ENCODE measurements at places on chromosomes 12 and 14.

- no peak for DNase-seq
These were observed 164.7 kb downstream of the SSPN start for GRCh38 chr12:26360062-26360461.

DNA sequence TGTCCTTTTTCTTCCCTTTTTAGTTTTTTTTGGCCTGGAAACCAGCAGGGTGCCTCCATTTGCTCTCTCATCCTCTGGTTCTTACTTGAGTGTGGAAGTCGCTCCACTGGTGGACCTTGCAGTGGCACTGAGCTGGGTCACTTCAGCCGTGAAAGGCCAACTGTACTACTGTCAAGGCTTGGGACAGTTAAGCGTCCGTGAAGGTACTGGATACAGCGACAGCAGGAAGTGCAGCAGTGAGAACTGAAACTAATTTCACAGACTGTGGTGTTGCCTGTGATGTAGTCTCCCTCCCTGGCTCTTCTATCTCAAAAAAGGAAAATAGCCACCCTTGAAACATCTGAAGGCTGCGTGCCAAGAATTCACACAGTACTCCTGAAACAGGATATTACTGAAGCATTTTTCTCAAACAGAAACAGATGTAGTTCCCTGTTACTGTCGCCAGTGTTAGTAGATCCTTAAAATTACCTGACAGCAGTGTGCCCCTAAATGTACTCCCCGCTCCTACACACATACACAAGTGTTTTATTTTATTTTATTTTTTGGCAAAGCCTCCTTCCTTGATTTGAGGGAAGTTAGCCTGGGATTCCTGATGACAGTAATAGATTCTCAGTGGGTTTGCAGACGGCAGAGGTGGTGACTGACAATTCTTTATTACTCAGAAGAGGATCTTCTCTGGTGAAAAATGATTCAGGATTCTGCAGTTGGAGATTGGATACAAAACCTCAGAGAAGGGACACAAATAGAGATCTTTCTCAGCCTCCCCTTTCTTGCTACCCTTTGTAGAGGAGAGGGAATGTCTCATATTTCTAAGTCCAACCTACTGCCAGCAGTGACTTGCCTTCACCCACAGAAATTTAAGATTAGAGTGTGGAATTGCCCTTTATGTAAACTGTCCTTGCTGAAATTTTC is 4.4 kb downstream of the SUSD6 start:
- no peak for DNase-seq

GRCh38 chr14:38107216-38107631 is 100.5 kb upstream of the SSTR1 start:
- DNase-seq = no peak

DNA sequence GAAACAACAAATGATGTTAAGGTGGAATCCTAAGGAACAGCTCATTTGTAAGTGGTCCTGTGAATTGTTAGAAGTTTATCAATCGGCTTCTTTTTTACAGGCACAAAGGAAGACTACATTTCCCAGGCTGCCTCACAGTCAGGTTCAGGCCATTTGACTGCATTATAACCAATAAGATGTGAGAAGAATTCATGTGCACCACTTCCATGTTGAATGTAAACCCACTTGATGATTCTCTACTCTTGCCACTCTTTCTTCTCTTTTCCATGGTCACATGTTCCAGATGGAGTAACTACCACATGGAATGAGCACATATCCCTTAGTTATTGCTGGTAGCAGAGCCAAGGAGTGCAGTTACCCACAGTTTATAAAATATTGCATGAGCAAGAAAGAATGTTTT is 67.1 kb upstream of the GZMB start:
- no peak for DNase-seq

DNA sequence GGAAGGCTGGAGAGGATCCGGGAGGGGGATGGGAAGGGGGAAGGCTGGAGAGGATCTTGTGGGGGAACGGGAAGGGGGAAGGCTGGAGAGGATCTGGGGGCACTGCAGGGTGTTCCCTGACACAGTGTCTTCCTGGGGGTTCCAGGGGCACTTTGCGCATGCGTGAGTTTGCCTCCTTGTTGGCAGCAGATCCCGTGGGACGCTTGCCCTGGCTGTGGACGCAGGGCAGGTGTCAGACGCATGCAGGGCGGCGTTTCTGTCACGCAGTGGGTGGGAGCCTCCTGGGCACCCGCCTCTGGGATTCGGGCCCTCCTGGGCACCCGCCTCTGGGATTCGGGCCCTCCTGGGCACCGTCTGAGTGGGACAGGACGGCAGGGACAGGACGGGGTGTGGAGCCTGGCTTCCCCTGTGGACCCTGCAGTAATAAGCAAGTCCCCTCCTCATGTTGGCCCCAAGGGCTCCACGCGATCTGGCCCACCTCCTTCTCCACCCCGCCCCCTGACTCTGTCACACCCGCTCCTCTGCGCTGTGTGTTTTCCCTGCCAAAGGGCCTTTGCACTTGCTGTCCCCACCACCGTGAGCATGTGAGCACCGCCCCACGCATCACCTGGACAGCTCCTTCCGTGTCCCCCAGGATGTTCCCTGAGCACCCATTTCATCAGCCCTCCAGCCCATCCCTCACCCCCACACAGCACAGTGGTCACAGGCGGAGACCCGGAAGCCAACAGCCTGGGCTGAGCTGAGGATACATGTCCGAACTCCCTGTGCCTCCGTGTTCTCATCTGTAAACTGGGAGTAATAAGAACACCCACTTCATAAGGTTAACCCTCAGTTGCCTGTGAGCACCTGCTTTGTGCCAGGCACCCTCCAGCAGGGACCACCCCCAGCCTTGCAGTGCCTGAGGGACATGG is 4.4 kb downstream of the MMP17 start:
- DNase-seq = no peak

DNA sequence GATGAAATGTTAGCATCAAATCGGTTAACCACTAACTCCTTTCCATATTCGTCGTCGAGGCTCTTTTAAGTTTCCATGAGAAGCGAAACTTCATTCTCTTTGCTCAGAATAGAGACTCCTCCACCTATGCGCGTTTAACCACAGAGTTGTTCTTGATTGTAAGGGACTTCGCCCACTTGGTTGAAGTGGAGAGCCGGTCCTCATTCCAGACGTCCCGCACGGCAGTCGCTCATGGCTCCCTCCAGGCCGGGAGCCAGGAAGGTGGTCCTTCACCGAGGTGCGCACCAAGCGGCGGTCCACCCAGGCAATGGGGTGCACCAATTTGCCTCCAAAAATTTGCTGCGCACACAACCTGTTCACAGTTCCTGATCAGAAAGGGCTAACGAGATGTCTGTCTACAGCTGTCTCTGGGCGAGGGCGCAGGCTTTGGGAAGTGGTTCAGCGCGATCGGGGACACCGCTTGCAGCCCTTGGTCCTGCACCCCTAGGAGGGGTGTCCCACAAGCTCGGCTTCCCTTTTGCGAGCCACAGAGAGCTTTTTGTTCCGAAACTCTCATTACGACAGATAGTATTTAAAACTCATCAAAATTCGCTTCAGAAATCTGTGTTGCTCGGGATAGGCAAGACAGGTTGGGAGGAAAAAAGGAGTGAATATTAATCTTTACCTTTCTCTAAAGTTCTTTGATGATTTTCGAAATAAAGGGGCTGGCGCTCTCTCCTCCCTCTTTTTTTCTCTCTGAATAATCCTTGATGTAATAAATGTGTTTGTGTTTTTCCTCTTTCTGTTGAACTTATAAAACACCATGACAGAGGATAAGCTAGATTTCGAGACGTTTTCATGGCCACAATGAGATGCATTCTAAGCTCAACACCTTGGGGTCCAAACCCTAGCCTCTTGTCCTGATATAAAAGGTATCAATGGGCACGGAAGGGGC is 6.4 kb upstream of the ALX1 start:
- no peak for DNase-seq

DNA sequence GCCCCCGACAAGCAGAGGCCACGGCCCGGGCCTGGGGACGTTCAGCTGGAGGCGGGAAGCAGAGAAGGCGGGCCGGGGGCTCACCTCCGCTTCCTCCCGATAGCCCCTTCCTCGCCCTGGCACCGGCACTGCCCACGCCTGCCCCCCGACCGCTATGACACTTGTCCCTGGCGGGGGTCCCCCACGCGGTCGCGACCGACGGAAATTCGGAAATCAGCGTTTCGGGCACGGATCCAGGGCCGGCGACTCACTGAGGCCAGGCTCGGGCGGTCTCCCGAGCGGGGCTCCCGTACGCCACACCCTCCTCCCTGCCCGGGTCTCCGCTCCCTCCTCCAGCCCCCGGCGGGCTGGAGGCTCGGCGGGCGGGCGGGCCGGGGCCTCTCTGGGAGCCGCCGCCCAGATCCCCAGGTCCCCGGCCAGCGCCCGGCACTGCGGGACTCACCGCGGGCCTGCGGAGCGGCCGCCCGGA is 581 bp downstream of the PITPNM2 start:
- no peak for DNase-seq

GRCh38 chr12:127292736-127293135 is 974.2 kb upstream of the TMEM132C start:
- no peak for DNase-seq

- DNase-seq = no peak
These were observed 753 bp upstream of the ATP5MC2 start for GRCh38 chr12:53676656-53677015.

DNA sequence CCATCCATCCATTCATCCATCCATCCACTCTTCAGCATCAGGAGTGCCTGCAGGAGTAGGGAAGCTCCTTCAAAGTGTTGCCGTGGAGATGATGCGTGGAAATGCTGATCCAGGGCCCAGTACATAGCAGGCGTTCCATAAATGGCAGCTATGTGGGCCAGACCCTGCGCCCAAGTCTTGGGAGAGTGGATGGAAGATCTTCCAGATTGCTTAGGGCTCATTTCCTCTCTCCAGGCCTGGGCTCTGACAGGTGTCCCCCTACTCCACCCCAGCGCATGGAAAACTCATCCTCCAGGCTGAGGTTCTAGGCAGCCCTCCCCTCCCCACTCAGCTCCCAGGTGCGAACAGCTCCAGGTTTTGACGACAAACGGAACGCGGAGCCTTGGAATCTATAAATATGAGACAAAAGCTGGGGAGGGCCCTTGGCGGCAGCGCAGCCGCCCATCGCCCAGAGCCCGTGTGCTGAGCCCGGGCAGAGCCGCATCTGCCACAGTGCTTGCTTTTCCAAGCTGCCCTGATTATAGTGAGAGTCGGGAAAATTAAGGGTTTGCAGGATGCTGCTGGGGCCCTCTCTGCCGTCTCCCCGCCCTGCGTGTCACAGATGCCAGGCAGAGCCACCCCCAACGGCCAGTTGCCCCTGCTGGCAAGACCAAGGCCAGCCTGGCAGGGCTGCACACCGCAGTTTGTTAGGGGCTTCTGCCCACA is 1.6 kb downstream of the BEGAIN start:
- DNase-seq = no peak

- DNase-seq = no peak
These were observed 209.9 kb upstream of the GARIN2 start for GRCh38 chr14:66979101-66979974.

DNA sequence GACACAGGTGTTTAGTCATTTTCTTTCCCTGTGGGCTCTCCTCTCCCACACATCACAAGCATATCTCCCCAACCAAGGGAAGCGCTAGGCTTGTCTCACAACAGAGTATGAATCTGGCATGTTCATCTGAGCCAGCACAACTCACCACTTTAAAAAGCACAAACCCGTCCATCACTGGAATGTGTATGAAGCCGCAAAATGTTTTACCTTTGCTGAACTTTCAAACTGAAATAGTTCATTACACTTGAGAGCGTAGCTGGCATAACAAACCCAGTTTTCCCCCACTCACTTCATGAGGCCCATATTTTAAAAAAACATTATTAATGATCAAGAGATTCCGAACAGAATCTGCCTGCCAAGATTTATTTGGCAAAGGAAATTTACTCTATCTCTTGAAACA is 15.8 kb downstream of the NID2 start:
- no peak for DNase-seq

DNA sequence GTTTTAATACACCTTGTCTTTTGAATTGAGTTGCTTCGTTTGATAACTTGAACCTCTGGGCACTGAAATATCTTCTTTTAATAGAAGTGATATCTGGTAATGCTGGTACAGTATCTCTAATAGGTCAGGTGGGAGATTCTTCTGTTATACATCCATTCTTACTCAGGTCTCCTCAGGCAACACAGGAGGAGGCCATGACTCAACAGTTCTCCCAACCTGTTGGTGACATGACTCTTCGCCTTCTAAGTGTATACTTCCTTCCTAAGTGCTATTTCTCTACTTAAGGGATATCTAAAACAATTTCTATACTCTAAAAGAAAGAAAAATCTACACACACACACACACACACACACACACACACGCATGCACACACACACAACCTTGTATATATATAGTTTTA is 509.1 kb downstream of the PCNX1 start:
- DNase-seq = no peak

- DNase-seq = no peak
These were observed 32.9 kb upstream of the SPTLC2 start for GRCh38 chr14:77649326-77649725.

- DNase-seq = no peak
These were observed 204.4 kb downstream of the TMX1 start for GRCh38 chr14:51444353-51445000.

DNA sequence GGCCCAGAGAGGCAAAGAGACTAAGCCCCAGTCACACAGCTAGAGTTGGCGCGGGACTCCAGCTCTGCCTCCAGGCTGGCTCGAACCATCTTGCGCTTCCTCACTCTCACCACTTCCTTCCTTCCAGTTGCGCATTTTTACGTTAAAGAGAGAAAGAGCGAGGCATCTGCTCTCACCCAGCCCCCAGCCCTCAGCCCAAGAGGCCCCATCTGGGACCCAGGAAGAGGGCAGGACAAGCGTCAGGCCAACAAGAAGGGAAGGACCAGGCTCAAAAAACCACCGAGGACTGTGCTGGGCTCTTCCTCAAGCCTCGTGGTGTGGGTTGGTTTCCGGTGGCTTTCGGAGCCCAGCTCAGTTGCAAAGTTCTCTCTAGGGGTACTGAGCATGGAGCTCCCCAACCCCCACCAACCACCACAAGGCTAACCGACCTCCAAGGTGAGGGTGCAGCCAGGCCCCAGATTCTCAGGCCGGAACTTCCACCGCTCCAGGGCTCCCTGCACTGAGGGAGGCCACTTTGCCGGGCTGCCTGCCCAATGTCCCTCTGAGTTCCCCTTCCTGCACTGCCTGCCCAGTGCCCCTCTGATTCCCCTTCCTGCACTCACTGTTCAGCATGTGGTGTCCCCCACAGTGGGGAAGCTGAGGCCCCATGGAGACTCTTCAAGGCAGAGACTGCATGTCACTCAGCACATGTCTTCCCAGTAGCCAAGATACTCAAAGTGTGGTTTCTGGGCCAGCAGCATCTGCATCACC is 35.9 kb downstream of the TESC start:
- no peak for DNase-seq

DNA sequence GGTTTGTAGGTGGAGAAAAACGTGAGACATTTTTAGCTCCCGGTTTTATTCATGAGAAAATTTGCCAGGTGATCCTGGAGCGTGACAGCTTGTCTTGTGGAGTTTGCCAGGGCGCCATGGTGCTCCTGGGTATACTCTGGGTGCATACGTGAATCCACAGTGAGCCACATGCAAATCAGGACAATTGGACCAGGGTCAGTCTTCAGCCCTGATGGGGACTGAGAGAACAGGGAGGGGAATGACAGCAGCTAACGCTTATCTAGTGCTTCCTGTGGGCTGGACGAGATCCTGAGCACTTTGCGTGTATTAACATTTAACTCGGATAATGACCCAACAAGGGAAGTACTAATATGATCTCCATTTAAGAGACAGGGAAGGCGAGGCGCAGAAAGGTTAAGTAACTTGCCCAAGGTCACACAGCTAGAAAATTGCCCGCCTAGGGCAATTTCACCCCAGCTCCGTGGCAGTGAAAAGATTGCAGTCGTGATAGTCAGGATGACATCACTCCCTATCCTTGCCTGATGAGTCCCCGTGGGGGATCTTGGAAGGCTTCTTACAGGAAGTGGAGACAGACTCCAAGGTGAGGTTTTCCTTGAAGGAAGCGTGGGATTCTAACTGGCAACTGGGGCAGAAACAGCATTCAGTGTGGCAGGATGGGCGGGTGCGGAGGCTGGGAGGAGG is 118.4 kb upstream of the NCOR2 start:
- no peak for DNase-seq
